Bronchial epithelial cell (primary cell): ENCODE measurements at places on chromosomes 1 and 21. TPM values are rescaled to one million over a fixed set of nuclear protein-coding genes. Genes with fewer than 3 reads are reported as not detected.

Gene CYP4A11
- total RNA-seq = not detected in 2 replicates

Gene IARS2
- 107 and 113 TPM in 2 replicates for total RNA-seq

Gene MNDA
- not detected in 2 replicates for total RNA-seq

Gene SLC16A4
- total RNA-seq = 34.2 and 101 TPM in 2 replicates

Gene BTBD19
- 0.53 and 0.77 TPM in 2 replicates for total RNA-seq

Gene C1orf115
- total RNA-seq = 1.3 and 2.8 TPM in 2 replicates

Gene FAM72D
- 0.13 TPM in 1 of 2 replicates, not detected in the other for total RNA-seq

Gene OR14K1
- total RNA-seq = not detected in 2 replicates

Gene STIL
- 0.64 and 0.79 TPM in 2 replicates for total RNA-seq

Gene TRABD2B
- total RNA-seq = under 0.01 TPM in 2 replicates

Gene RCSD1
- under 0.01 and 0.13 TPM in 2 replicates for total RNA-seq

GRCh38 chr1:63592536-63593302, 492 bp upstream of the PGM1 start:
- peak; percentile 51 for DNase-seq

- no peak for DNase-seq
Measured at GRCh38 chr1:198849093-198849492, 210.3 kb downstream of the PTPRC start.

GRCh38 chr1:27027575-27028250, 15.1 kb upstream of the TENT5B start:
- DNase-seq = no peak

GRCh38 chr21:17796503-17796902, 22.7 kb downstream of the C21orf91 start:
- DNase-seq = no peak

- DNase-seq = no peak
Measured at GRCh38 chr1:1062348-1063163, 11.6 kb downstream of the RNF223 start.

- no peak for DNase-seq
Measured at GRCh38 chr1:27430903-27431600, 38.6 kb downstream of the GPR3 start.

GRCh38 chr1:241849345-241849695, 1.3 kb downstream of the EXO1 start:
- no peak for DNase-seq

DNA sequence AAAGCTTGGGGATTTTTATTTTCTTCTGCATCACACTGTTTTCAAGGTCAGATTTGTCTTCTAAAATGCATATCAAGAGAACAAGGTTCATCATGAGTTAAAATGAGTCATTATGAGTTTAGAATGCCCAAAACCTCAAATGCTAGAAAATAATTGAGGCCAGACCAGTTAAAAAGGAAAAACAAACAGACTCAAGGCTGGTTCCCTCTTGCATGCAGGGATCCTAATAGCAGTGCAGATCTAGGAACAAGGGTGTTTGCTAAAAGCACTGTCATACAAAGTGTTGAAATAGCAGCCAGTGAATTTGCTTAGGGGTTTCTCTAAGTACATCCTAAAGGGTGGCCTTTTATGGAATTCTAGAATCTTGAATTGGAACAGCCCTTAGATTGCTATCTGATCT, 15.3 kb downstream of the BEND5 start:
- DNase-seq = no peak

GRCh38 chr1:218718206-218718605, 373.1 kb downstream of the TGFB2 start:
- DNase-seq = no peak

- DNase-seq = no peak
Measured at GRCh38 chr1:65456481-65456880, 36.0 kb downstream of the LEPR start.

- no peak for DNase-seq
Measured at GRCh38 chr1:114224196-114224907, 70.7 kb upstream of the SYT6 start.

- no peak for DNase-seq
Measured at GRCh38 chr1:169043823-169044222, 62.7 kb upstream of the ATP1B1 start.

- DNase-seq = peak; percentile 29
Measured at GRCh38 chr1:161763522-161764098, 2.5 kb upstream of the ATF6 start.

DNA sequence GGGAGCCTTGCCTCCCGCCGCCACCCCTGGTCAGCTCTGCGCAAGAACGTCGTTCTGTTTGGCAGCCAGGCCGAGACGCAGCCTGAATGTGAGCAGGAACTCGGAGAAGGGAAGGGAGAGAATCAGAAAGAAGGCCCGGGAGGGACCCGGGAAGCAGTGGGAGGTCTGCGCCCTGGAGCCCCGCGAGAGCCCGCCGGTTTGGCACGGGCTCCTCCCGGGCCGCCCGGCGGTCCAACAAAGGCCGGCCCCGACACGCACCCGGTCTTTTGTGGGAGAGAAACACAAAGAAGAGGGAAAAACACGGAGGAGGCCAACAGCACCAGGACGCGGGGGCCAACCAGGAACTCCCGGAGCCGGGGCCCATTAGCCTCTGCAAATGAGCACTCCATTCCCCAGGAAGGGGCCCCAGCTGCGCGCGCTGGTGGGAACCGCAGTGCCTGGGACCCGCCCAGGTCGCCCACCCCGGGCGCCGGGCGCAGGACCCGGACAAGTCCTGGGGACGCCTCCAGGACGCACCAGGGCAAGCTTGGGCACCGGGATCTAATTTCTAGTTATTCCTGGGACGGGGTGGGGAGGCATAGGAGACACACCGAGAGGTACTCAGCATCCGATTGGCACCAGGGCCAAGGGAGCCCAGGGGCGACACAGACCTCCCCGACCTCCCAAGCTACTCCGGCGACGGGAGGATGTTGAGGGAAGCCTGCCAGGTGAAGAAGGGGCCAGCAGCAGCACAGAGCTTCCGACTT, 2.7 kb upstream of the OLIG2 start:
- DNase-seq = no peak

DNA sequence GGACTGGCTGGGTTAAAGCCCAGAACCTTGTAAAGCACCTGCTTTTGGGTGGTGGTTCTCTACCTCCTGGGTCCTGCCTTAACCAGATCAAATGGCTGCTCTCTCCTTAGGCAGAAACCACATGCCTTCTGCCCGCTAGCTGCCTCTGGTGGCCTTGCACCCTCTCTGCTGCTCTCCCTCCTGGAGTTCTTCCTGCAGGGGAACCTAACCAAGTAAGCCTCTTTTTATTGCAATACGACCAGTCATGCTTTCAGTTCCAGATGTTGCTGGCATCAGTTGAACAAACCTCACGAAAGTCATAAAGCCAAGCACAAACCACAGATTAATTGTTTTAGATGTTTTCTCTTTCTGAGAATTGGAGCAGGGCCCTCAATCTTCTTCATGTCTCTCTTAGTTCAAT, 118.9 kb downstream of the GDAP2 start:
- no peak for DNase-seq
